ENCODE measurements at places on chromosomes 16 and 17. TPM values are rescaled to one million over a fixed set of nuclear protein-coding genes. Genes with fewer than 3 reads are reported as not detected.

The KRTAP1-5 gene
- not detected for total RNA-seq

The KRTAP3-1 gene
- total RNA-seq: not detected

The DOK4 gene
- 33.4 TPM for total RNA-seq

The TMEM88 gene
- 4.5 TPM for total RNA-seq

The MSLN gene
- total RNA-seq: 1.0 TPM

The KCNH4 gene
- total RNA-seq: 0.29 TPM

The PRDM7 gene
- 0.21 TPM for total RNA-seq

The FHOD1 gene
- 26.8 TPM for total RNA-seq
